Ureter (tissue), 1 donor: ENCODE measurements at places on chromosomes 6 and 20. TPM values are rescaled to one million over a fixed set of nuclear protein-coding genes. Genes with fewer than 3 reads are reported as not detected.

PPP1R14C gene
- total RNA-seq: 0.52 TPM

SMOC2 gene
- total RNA-seq: 26.1 TPM

GPX5 gene
- total RNA-seq: not detected

CAPN11 gene
- 2.1 TPM for total RNA-seq

TBCC gene
- total RNA-seq: 16.5 TPM
